ENCODE measurements at places on chromosomes 1 and 21. TPM values are rescaled to one million over a fixed set of nuclear protein-coding genes. Genes with fewer than 3 reads are reported as not detected.

DNA sequence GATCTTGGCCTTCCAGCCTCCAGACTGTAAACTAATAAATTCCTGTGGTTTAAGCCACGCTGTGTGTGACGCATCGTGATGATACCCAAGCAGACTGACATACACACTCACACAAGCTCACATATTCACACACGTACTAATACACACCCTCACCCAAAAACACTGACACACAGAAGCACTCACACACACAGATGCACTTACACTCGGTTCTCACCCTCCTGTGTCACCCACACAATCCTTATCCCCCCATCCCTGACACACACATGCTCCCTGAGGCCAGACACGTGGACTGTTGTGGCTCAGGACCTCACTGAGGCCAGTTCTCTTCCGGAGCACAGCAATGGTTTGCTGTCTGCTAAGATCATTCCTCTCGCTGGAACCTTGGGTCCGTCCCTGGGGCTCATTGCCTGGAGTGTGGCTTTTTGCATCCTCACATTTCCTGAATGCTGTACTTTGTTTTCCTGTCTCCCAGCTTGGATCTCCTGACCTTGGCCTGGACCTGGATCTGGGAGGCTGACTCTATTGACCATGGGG lies 76.9 kb upstream of the LYST start:
- no peaks in the 10 kb centered on the region for H3K4me1 ChIP-seq
- H3K27ac ChIP-seq: no peak overlapping the region
- H3K36me3 ChIP-seq: no peaks in the 10 kb centered on the region
- no peaks in the 10 kb centered on the region for H3K27me3 ChIP-seq
- H3K4me3 ChIP-seq: no peak overlapping the region

DNA sequence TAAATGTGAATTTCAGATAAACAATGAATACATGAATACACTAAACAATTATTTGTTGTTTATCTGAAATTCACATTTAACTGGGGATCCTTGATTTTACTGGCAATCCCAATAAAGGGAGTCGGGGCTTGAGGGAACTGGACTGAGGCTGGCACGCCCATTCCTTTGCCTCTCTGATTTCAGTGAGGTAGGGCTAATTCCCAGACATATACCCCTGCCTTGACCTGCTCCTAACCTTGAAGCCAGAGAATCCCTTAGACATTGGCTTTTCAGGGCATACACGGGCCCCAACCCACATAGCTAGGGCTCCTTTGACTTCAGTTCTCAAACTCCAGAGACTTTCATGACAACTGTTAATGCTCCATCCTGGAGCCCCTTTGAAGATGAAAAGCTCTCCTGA lies 10.8 kb upstream of the UTP25 start:
- DNase-seq: no peak
- no peaks in the 10 kb centered on the region for H3K27me3 ChIP-seq
- H3K4me1 ChIP-seq: no peaks in the 10 kb centered on the region

OVAAL gene
- total RNA-seq: not detected

GRCh38 chr1:175222296-175222938 lies 29.8 kb upstream of the KIAA0040 start:
- H3K36me3 ChIP-seq: no peaks in the 10 kb centered on the region
- no peak overlapping the region for H3K27ac ChIP-seq
- no peak overlapping the region for H3K4me3 ChIP-seq
- no peaks in the 10 kb centered on the region for H3K4me1 ChIP-seq

MCL1 gene
- total RNA-seq: 253 TPM

All from kidney (tissue), 22 donors.